ENCODE measurements at places on chromosomes 7 and 10.

- no peak for DNase-seq
These were observed 397.1 kb upstream of the POT1 start for GRCh38 chr7:125326666-125327255.

DNA sequence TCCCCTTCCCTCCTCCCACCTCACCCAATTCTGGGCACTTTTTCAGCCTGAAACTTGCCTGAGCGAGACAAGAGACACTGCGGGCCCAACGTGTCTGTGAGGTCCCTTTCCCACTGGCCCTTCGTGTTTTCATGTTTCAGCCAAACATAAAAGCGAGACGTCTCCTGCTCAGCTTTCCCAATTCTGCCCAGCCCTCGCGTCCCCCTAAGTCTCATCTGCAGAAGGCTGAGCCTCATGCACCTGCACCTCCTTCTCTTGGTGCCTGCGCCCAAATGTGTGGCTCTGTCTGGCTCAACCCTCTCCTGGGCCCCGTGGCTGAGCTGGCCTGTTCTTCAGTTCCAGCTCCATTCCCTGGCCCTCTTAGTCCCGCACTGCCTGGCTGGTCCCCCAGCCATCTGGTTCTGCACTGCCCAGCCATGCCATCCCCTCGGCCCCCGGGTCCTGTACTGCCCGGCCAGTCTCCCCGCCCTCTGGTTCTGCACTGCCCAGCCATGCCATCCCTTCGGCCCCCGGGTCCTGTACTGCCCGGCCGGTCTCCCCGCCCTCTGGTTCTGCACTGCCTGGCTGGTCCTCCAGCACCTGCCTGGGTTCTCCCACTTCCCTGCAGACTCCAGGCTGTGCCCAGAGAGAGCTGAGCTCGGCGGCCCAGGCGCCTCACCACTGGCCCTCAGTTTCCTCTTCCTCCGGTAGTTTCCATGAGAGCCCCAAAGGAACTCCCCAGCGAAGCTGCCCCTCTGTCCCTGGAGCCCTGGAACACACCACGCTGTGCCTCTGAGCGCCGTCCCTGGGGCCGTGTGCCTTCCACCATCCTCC is 224.1 kb downstream of the DNAJB6 start:
- DNase-seq = no peak

DNA sequence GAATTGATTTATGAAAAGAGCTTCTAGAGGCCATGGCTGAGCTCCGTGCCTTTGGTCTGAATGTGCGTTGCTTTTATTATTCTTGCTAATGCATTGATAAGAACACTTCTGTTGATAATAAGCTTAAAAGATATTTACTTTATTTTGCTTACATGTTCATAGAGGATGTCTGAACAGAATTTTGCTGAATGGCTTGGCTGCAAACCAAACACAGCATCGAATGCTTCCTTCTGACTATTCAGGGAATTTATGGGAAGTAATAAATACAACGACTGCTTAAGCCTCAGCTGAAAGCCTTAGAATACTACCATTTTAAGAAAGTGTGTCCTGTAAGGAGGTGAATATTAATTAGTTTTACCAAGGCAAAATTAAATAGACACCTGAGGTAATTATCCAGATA is 643.5 kb upstream of the POT1 start:
- no peak for DNase-seq

- no peak for DNase-seq
These were observed 41.0 kb upstream of the ELMO1 start for GRCh38 chr7:37489703-37490102.

DNA sequence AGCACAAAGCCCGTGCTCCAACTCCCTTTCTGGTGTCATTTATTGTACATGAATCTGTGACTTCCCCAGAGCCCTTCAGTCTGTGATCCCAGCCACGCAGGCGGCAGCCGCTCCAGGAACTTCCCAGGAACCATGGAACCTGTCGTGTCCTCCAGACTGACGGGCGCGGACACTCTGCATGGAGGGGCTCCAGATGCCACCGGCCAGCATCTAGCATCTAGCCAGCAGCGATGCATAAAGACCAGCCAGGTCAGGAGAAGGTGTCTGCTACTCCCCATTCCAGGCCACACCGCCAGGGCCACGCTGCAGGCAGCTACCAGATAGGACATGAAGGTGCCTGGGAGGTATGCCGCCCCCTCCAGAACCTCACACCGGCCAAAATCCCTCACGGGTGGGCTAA is 77.4 kb downstream of the PRKAG2 start:
- DNase-seq = no peak

GRCh38 chr10:103501186-103501585 is 7.7 kb downstream of the NEURL1 start:
- no peak for DNase-seq

DNA sequence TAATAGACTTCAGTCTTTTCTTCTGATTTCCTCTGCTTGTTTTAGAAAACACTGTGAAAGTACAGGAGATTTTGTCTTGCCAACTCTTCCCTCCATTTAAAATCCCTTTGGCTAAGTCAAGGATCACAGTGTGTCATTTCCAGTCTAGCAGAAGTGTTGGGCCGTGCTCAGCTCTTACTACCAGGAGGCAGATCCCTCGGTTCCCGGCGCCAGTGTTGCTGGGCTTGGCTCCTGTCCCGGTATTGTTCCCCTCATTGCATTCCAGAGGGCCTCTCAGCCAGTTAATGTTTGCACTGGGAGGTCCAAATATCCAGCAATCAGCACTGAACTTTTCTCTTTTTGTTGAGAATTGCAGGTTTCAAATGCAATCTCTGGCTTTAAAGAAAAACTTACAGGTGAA is 612.1 kb upstream of the MGMT start:
- DNase-seq = no peak

GRCh38 chr7:45593877-45594276 is 19.7 kb downstream of the ADCY1 start:
- no peak for DNase-seq

DNA sequence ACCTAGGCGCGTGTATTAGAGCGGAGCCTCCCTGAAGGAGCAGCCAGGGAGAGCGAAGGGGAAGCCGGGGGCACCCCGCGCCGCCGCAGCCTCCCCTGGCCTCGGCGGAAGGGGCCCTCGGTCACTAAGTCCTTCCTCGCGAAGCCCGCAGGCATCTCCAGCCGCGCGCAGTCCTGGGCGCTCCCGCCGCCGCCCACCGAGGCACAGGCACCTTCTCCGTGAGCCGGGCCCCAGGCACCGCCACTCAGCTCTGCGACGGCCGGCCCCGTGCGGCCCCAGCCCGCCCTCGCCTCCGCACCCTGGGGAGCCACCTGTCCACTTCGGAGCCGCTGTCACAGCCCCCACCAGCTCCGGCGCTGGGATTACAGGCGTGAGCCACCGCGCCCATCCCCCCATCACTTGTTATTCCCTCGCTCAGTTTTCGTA is 80.8 kb downstream of the ZNF467 start:
- no peak for DNase-seq

DNA sequence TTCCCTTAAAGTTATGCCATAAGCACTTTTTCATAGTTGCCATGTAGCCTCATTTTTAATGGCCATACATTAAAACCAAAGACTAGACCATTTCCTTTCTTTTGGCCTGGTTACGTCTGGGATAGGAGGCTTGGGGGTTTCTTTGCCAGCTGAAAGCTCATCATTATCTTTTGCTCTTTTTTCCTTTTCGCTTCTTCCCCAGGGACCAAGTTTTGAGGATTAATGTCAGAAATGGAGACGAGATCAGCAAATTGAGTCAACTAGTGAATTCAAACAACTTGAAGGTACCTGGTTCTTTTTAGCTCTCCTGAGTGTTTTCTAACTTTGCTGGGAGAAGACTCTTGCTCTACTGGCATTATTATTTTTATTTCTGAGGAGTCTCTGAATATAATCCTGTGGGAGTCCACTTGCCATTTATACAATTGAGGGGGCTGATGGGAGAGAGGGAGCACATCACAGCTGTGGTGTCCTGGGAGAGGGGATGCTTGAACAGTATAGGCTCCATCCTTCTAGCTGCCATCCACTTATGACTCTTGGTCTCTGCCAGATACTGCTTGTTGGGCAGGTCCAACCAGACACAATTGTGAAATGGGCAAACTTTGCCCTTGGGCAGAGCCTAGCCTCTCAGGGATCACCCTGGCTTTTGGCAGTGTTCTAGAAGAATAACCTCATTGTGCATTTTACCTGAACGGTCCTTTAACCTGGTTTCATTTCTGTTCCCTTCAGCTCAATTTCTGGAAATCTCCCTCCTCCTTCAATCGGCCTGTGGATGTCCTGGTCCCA is 5.8 kb downstream of the CPA4 start:
- no peak for DNase-seq

GRCh38 chr10:102407425-102408130 is 11.0 kb downstream of the PSD start:
- no peak for DNase-seq

DNA sequence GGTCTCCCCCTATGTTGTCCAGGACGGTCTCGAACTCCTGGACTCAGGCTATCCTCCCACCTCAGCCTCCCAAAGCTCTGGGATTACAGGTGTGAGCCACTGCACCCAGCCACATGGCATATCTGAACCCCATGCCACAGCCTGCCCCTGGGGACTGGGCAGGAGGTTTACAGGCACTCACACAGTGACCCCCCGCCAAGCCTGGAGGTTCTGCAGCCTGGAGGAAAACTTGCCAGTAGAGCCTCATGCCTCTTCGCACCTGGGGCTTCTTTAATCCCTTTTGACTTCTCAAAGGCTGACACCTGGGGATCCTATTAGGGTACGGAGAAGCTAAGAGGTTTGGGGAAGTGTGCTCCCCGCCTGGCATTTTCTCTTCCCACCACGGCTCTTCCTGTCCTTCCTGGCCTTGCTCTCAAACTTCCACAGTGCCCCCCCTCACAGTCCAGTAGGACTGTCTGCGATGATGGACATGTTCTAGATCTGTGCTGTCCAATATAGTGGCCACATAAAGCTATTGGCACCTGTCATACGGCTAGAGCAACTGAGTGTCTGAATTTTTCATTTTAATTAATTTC is 11.4 kb upstream of the KCP start:
- DNase-seq = no peak

DNA sequence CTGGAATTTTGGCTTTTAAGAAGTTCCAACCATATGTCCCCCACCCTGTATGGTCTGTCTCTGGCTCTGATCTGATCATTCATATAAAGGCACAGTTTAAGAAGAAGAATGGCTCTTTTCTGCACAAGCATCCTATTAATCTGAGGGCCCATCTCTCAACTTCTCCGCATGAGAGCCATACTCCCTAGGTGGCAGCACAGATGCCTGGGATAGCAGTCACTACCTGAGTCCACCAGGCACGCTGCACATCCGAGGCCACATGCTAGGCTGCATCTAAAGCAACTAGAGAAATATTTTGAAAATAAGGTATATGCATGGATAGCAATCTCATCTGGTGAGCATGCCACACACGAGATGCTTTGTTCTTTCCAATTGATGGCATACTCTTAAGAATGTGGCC is 565.5 kb downstream of the PARD3 start:
- DNase-seq = no peak

GRCh38 chr10:74093530-74094164 is 57.0 kb downstream of the AP3M1 start:
- DNase-seq = no peak

DNA sequence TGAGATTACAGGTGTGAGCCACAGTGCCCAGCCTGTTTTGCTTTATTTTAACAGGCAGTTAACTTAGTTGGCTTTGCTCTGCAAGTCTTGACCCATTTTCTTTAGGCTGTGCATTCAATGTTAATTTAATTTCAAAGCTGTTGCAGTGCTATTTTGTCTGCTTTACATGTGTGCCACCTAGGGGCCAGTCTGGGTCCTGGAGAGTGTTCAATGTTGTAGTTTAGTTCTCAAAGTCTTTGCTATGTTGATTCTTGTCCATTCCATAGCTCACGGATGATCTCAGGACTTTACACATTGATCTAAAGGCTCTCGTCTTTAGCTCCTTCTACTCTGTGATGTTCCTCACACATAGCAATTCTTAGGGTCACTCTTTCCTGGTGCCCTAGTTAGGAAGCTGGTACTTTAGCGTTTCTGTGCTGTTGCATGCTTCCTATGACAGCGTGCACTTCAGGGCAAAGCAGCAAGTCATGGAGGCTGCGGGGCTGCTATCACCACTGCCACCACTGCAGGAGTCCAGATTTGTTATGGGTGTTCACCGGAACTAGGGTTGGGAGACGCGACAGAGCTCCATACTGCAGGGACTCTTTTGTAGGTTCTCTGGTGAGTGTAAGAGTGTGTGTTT is 16.4 kb upstream of the ABCA13 start:
- DNase-seq = no peak

DNA sequence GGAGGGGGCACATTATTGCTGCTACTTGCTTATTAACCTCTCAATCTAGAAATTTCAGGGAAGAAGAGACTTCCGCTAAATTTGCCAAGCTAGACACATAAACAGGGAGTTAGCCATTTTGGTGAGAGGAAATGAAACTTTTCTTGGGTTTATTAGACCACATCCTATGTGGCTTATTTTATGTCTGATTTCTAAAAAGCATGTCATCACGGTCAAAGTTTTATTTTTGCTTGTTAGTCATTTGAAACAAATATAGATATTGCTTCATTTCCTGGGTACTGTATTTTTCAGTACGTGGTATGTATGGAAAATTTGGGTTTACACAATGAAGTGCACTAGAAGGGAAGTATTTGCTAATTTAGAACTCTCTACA is 144.1 kb downstream of the TCF7L2 start:
- DNase-seq = no peak

DNA sequence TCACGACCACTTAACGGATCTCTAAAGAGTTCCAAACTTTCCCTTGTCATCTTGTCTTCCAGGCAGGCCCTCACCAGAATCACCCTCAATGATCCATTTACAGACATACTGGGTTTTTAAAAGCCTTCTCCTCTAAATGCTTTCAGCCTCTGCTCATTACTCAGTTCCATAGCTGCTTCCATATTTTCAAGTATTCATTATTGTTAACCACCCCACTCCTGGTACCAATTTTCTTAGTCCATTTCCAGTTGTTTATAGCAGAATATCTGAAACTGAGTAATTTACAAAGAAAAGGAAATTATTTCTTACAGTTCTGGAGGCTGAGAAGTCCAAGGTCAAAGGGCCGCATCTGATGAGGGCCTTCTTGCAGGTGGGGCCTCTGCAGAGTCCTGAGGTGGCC is 56.5 kb upstream of the NKX6-2 start:
- DNase-seq = no peak

- no peak for DNase-seq
These were observed 52.3 kb downstream of the GLRX3 start for GRCh38 chr10:130188195-130189175.

GRCh38 chr10:70551971-70552422 is 50.5 kb downstream of the PRF1 start:
- no peak for DNase-seq

DNA sequence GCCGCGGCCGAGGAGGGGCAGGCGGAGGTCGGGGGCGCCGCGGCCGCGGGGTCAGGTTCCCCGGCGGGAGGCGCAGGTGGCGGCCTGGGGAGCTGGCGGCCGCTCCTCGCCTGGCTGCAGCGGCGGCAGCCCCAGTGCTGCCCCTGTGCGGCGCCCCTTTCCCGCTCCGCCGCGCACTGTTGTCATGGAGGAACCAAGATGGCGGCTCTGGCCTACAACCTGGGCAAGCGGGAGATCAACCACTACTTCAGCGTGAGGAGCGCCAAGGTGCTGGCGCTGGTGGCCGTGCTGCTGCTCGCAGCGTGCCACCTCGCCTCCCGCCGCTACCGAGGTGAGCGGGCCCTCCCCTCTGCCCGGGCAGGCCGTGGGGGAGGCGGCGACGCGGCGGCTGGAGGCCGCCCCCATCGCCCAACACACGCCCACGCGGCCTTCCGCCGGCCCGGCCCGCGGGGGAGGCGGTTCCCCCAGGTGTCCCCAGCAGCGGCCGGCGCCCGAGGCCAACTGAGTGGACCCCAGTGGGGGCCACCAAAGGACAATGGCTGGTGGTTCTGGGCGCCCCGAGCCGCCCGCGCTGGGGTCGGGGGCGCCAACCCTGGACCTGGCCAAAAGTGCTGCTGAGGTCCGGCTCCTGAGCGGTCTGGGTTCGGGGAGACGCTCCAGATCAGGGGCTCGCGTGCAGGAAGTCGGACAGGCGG is 425 bp downstream of the CASD1 start:
- peak; percentile 46 for DNase-seq

- no peak for DNase-seq
These were observed 22.2 kb downstream of the GLUD1 start for GRCh38 chr10:87072449-87072848.

Data from activated CD4-positive, CD25-positive, alpha-beta regulatory T cell treated with anti-CD3 and anti-CD28 coated beads, Interleukin-2, amount 50 U/mL, for 16 hours (primary cell).